ENCODE measurements at places on chromosomes 13 and 19.

DNA sequence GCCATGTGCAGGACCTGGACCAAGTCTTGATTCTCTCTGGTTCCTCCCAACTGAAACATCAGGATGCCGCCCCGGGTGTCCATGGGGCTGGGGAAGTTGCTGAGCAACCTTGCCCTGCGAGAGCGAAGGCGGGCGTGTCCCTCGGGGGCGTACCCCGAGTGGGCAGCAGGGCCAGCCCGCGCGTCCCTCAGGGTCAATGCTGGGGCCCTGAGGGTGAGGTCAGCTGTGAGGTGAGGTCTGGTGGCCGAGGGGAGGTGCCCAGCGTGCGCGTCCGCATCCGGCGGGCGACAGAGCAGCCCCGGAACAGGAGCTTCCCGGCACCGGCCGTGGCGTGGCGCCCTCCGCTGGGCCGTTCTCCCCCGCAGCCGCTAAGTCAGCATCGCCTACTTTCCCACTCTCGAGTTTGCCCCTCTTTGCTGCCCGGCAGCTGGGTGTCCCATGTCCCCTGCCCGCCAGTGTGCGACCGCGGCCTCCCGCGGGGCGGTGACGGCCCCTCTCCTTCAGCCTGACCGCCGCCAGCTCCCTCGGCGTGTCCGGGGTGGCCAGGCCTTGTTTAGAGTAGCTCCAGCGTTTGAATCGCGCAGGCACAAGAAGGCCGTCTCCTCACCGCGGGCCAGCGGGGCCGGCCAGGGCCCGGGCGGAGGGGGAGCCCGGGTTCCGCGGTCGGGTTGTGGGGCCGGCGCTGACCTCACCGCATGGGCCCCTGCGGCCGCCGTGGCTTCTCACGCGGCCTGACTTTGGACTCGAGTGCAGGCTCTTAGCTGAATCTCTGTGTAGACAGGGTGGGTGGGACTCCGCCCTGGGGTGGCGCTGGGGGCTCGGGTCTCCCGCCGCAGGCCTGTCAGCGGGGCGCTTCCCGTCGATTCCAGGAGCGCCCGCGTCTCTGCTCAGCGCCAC, 33.0 kb downstream of the GJA3 start:
- peak; percentile 66 for DNase-seq

DNA sequence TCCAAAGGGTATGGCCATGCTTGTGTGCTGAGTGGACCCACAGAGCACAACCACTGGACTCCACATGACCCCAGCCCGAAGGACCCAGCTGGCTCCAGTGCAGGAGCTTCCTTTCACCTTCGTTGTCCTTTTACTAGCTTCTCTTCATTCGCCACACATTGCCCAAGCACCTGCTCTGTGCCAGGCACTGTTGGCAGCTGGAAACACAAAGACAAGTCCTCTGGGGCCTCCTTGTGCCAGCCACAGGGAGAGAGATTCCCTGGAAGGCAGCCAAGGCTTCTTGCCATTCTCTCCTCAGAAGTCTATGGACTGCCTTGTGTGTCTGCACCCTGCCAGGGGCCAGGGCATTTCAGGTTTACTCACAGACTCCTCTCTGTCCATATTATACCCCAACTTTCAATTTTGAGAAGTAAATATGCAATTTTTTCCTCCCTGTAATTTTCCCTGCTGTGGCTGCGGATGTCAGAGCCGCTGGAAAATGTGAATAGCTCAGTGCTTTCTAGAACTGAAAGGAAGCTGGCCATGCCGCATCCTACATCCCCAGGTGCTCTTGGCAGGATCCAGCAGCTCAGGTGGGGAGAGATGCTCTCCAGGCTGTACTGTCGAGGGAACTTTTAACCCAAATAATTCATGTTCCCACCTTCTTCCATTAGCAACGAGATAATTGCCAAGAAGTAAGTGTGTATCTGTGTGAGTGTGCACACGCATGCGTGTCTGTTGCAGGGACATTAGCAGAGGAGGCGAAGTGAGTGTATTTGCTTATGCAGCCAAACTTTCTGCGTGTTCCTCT, 57.2 kb downstream of the CHST8 start:
- no peak for DNase-seq

DNA sequence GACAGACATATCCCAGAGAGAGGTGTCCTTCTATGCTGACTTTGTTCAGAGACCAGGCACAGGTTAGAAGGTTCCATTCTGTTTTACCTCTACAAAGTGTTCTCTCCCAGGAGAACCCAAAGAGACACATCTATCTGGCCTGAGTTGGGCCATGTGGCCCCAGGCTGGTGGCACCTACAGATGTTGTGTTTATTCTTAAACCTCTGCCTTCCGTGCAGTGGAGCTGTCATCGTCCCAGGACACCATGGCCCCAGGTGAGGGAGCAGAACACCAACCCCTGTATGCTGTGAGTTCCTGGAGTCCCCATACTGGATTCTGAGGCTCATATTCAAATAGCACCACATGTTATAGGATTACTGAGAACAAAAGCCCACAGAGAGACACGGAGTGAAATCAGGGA, 3.9 kb downstream of the KIR3DL3 start:
- no peak for DNase-seq

GRCh38 chr19:7806876-7807275, 23.1 kb upstream of the EVI5L start:
- DNase-seq: no peak

GRCh38 chr13:44573790-44574465, 2.2 kb downstream of the TSC22D1 start:
- DNase-seq: no peak

GRCh38 chr13:58978331-58978730, 1185.4 kb downstream of the DIAPH3 start:
- DNase-seq: no peak

DNA sequence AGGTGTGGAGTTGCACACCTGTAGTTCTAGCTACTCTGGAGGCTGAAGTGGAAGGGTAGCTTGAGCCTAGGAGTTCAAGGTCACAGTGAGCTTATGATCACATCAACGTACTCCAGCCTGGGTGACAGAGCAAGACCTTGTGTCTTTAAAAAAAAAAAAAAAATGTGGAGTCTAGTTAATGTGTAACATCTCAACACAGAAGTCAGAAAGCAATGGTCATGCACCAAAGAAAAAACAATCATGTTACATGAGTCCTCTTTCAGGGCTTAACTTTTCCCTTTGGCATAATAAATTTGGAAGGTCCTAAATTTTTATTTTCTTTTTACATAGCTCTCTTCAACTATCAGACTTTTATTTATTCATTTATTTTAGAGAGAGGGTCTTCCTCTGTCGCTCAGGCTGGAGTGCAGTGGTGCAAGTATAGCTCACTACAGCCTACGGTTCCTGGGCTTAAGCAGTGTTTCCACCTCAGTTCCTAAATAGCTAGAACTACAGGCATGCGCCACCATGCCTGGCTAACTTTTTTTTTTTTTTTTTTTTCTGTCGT, 22.3 kb downstream of the SETDB2 start:
- no peak for DNase-seq

GRCh38 chr19:41734156-41734555, 21.2 kb upstream of the CEACAM6 start:
- DNase-seq: no peak

DNA sequence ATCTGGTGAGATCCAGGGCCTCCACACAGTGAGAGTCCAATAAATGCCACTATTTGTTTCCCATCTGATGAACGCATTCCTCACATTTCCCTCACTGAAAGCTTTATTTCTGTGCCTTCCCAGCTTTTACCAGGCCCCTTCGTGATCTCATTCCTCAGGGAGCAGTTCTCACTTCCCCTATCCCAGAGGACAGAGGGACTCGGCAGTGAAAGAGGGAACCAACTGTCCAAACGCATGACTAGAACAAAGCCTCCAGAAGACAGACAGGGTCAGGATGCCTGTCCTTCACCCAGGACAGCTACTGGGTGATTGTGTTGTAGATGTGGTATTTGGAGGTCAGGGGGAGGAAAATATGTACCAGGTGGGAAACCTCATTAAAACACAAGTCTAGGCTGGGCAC, 2.0 kb upstream of the ZBTB45 start:
- DNase-seq: no peak

- no peak for DNase-seq
Observed at GRCh38 chr19:28501976-28502375, 711.0 kb downstream of the UQCRFS1 start.

DNA sequence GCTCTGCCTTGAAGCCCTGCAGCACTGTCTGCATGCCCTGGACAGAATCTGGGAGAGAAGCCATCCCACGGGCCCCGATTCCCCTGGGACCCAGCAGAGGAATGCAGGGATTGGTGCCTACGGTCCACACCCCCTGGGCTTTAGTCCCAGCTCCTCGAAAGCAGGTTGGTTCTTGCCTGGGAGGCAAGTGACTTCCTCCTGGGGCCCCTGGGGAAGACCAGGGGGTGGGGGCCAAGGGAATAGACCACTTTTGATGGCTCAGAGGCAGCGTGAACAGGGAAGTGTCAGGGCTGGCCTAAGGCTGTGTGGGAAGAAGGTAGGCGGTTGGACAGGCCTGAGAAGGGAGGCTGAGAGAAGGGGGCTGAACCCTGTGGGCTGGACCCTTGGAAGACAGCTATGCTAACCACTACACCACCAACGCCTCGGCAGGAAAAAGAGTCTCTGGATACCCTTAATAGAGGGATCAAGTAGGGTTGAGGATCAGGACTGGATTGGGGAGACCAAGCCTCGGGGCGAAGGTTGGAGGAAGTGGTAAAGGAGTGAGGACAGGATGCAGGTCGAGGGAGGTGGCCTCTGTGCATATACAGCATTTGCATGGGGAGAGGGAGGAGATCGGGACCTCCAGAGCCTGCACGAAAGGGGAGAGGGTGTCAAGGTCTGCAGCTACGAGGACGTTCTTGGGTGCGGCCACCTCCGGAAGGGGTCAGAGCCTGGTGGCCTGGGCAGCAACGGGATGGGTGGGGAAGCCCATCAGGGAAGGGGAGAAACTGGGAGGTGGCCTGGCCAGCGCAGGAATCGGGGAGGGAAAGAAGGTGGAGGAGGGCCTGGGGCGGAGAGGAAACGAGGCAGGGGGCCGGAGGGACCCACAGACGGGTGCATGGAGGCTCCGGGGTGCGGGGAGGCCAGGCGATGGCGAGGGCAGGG, 709 bp downstream of the DPP9 start:
- peak; percentile 12 for DNase-seq

GRCh38 chr19:18501832-18502231, 20.0 kb downstream of the ELL start:
- no peak for DNase-seq

GRCh38 chr13:67353941-67354340, 123.8 kb upstream of the PCDH9 start:
- DNase-seq: no peak

- no peak for DNase-seq
Observed at GRCh38 chr19:5470264-5470671, 15.1 kb downstream of the ZNRF4 start.

GRCh38 chr19:8090950-8091349, 38.4 kb downstream of the CCL25 start:
- no peak for DNase-seq

DNA sequence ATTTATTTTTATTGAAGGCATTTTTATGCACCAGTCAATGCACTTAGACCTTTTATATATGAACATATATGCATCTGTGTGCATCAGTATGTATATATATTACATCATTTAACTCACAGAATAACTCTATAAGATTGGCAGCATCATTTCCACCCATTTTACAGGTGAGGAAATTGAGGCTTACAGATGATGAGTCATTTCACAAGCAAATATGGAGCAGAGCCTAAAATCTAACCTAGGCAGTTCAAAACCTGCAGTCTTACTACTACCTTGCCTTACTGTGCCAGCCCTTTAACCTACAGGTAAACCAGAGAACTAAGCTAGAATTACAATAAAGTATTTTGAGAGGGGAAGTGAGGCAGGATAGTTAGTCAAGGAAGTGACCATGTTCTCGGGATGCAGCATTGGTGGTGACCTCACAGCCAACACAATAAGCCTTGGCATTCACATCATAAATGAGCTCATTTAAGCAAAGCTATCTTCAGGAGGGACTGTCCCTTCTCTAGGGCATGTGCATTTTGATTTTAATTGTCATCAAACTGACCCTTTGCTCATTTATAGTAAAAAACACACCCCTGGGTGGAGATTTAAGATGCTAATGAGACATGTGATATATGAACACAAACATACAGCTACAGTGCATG, 274.3 kb downstream of the DCLK1 start:
- no peak for DNase-seq

DNA sequence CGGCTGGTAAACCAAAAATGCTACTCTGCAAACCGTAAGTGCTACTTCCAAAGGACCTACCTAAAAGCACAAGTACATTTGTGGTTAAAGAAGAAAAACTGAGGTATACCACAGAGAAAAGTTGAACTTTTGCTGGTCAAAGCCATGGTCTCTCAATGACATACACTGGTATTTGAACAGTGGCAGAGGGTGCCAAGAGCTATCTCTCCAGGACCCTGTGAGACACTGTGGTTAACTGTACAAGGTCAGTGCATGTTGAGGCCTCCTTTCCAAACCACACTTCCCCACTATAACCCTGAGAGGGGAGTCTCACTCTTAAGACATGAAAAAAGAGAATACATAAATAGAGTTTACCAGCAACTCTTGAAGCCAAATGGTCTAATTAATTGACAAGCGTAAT, 49.5 kb downstream of the COL4A1 start:
- no peak for DNase-seq

- peak; percentile 69 for DNase-seq
Observed at GRCh38 chr13:112968910-112969691, at the start of gene MCF2L. TSS of gene MCF2L (plus strand) at chr13:112969214. CDS start at chr13:112969380, 166 bp downstream.

DNA sequence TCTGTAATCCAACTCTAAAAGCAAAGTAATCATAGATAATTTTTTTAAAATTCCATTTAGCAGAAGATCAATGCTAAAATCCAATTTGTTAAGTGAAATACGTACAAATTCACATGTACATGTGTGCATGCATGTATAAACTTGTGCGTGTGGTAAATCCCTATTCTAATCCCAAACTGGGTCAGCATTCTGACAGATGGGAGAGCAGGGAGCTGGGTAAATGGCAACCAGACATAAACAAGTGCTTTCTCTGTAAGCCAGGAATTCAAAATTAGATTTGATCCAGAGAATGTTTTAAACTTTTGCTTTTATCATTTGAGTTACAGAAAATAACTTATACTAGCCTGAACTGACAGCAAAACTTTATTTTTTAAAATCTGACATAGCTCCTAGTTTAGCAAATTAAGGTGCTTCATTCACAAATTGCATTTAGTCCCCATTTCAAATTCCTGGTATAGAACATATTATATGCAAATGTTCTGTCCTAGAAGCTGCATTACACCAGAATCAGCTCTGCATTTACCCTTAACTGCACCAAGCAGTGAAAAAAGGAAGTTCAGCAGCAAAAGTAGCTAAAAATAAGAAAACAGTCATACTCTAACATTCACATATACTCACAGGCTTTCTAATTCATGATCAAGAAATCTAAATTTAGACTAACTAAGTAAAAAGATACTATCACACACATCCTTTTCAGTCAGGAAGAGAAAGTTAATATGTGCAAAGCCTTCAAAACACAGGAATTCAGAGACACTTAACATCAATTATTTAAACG, 32.6 kb downstream of the UBL3 start:
- no peak for DNase-seq
